ENCODE measurements at places on chromosomes 6 and 20.

GRCh38 chr6:130780122-130780521, 47.1 kb upstream of the SMLR1 start:
- peak; percentile 87 for DNase-seq

GRCh38 chr6:56550301-56550700, 92.4 kb downstream of the DST start:
- no peak for DNase-seq

GRCh38 chr20:56414842-56415765, 3.0 kb downstream of the CASS4 start:
- DNase-seq = peak; percentile 66

GRCh38 chr20:3275064-3275935, 36.3 kb upstream of the SLC4A11 start:
- DNase-seq = no peak

DNA sequence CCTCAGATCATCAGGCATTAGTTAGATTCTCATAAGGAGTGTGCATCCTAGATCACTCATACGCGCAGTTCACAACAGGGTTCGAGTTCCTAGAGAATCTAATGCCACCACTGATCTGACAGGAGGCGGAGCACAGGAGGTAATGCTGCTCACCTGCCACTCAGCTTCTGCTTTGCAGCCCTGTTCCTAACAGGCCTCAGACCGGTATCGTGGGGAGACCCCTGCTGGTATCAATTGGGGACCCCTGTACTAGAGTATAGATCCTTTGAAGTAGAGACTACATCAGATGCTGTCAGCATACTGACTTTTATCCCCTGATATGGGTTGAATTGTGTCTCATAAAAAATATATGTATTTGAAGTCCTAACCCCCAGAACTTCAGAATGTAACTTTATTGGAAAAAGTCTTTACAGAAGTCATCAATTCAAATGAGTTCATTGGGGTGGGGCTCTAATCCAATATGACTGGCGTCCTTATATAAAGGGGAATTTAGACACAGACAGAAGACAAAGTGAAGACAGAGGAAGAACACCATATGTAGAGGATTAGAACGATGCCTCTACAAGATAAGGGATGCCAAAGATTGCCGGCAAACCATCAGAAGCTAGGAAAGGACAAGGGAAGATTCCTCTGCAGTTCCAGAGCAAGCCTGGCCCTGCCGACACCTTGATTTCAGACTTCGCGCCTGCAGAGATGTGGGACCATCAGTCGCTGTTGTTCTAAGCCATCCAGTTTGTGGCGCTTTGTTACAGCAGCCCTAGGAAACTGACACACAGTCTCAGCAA, 104.4 kb upstream of the BTBD3 start:
- no peak for DNase-seq

DNA sequence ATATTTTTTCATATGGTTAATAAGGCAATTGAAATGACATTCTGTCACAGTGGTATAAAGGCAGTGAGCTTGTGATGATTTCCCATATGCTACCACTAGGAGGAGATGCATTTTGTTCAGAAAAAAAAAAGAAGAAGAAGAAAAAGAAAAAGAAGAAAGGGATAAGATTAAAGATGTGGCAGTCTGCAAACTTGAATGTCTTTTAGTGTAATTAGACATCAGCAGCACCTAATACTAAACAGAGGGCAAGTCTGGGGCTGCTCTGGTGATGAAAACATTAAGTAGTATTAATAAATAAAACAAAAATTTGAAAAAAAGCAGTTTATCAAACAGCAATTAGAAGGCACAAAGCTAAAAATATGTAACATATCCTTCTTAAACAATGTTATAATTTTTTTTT, 95.4 kb upstream of the DEFB112 start:
- no peak for DNase-seq

DNA sequence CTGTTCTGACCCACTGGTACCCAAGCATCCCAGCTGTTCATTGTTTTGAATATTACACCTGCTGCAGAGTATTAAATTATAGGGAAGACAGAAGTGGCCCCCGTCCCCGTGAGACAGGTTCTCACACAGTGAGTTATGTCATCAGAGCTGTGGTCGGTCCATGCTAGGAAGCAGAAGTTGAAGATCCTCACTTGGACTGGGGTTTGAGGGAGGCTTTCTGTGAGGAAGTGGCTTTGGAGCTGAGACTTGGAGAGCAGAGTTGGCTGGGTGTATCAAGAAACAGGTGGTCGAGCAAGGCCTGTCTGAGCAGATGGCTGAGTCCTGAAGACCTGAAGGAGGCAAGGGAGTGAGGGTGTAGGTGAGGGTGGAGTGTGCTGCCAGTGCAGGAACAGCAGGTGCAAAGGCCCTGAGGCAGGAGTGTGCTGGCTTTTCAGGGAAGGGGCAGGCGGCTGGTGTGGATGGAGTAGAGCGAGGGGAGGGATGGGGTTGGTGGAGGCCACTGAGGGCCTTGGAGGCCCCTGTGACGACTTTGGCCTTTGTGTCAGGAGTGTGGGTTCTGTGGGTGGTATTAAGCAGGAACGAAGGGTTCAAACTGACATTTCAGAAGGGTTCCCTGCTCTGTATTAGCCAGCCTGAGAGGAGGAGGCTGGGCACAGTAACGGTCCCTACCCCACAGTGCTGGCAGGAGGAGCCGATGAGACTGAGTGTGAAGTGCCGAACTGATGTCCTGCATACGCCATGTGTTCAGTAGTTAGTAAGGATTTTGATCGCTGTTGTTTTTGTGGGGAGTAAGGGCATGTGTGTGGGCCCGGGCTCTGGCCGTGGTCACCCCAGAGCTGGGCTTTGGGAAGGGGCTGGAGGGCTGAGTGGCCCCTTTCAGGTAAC, 11.8 kb downstream of the SRC start:
- DNase-seq = no peak

GRCh38 chr6:114342826-114343781, at the start of gene HS3ST5:
TSS of gene HS3ST5 (minus strand) at chr6:114343023. CDS start at chr6:114062845, 280,178 bp downstream.
- peak; percentile 14 for DNase-seq

DNA sequence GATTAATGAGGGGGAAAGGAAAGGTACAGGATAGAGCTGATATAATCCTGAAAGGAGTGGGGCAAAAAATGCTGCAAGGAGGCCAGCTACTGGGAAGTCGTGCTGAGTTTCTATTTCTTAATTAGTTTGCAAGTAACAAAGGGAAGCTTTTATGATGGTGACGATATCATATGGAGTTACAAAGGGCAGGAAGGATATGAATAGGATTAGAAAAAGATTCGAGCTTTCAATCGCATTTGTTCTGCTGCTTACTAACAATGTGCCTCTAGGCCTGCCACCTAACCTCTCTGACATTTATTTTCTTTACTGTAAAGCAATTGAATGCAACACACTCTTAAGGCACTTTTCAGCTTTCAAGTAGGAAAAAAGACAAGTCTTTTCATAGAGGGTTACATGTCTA, 219.2 kb downstream of the CLVS2 start:
- no peak for DNase-seq

- DNase-seq = no peak
Measured at GRCh38 chr20:53088786-53089185, 116.6 kb downstream of the TSHZ2 start.

GRCh38 chr6:43735642-43736199, 34.3 kb upstream of the VEGFA start:
- DNase-seq = no peak

- peak; percentile 74 for DNase-seq
Measured at GRCh38 chr6:12709556-12710232, 6.9 kb upstream of the PHACTR1 start.

DNA sequence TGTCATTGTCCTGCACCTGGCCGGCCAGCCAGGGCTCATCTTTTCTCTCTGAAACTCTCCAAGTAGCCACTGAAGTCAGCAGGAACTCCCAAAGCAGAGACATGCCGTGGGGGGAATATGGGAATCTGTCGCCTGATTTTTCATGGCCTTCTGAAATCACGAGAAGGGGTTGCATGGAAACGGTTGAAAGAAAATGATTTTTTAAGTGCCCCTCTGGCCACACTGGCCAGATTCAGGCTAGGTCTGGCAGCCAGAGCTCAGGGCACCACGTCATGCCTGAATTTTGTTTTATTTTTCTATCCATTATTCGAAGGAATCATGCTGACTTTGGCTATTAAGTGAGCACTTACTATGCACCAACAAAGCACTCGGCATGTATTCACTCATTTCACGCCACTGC, 65.2 kb downstream of the EYA2 start:
- no peak for DNase-seq

GRCh38 chr6:123587838-123588545, 48.8 kb downstream of the TRDN start:
- no peak for DNase-seq

DNA sequence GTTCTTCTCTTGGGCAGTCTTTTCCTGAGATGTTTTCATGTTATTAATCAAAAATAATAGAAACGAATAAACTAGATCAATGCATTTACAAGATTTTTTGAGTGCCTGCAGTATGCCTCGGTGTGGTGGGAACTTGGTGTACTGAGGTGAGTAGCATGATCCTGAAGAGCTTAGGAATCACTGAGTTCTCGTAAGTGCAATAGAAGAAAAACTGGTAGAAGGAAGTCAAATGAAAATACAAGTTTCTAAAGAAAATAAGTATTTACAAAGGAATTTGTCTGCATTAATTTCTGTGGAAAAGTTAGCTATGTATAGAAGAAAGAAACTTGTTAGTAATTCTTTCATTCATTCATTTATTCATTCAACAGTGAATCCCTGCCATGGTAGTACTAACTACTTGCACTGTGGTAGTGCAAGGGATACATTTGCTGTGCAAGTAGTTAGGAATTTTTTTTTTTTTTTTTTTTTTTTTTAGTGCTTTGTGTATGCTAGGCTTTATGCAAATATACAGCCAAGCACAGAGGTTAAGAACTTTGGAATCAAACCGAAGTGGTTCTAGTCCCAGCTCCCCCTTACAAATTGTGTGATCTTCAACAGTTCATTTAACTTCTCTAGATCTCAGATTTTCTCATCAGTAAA, 13.9 kb downstream of the NT5E start:
- DNase-seq = no peak

DNA sequence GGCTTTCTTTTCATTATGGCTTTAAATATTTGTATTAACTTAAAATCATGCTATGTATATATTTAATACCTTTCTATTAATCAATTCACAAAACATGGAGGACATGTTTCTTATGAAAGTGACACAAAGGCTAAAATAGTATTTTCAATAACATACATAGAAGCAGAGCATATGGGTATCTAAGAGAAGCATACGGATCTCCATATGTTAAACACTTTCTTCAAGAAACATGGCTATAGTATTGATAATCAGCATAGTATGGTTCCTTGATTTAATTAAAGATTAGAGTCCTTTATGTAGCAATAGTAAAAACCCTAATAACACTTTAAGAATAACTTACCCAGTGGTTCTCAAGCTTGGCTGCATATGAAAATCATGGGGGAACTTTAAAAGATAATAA, 58.5 kb downstream of the GRIK2 start:
- DNase-seq = no peak

GRCh38 chr6:42193491-42193894, 1.3 kb downstream of the GUCA1B start:
- DNase-seq = peak; percentile 17

DNA sequence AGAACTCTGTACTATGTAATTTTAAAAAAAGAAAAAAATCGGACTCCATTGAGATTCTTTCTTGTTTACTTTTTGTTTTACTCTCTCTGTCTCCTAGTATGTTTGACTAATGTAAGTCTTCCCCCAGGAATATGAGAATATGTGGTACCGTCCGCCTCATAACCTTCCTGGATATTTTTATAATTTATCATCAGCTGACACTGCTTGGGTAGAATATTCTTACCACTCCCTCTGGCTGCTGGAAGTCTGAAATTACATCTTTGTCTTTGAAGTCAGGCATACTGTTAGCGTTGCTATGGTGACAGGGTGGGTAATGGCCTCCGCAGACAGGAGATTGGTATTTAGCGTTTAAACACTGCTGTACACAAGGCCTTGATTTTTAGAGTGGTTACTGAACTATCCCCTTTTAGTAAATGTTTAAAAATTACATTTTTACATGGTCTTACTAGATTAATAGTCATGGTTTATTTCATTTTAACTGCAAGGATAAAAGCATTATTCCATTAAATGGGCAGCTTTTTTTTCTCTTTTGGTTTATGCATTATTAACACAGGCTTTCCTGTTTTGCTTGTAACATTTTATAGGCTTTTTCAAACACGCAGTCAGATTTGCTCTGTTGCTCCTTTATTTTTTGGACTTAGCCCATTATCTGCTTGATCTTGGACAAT, 176.4 kb downstream of the ARID1B start:
- DNase-seq = peak; percentile 99

DNA sequence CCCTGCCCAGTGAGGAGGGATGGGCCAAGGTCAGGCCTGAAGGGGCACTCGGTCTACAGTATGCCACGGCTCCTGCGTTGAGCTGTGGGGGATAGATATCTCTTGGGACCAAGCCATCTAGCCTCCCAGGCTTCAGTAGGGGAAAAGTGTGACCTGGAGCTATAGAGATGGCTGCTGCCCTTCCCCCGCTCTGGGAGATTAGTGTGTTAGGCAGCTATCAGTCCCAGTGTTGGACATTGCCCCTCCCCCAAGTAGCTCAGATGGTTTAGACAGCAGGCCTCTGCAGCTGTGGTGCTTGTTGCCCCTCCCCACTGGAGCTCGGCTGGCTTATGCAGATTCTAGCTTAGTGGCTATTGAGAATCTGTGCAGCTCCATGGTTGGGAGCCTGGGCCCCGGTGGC, 56.8 kb downstream of the KHDRBS2 start:
- no peak for DNase-seq

DNA sequence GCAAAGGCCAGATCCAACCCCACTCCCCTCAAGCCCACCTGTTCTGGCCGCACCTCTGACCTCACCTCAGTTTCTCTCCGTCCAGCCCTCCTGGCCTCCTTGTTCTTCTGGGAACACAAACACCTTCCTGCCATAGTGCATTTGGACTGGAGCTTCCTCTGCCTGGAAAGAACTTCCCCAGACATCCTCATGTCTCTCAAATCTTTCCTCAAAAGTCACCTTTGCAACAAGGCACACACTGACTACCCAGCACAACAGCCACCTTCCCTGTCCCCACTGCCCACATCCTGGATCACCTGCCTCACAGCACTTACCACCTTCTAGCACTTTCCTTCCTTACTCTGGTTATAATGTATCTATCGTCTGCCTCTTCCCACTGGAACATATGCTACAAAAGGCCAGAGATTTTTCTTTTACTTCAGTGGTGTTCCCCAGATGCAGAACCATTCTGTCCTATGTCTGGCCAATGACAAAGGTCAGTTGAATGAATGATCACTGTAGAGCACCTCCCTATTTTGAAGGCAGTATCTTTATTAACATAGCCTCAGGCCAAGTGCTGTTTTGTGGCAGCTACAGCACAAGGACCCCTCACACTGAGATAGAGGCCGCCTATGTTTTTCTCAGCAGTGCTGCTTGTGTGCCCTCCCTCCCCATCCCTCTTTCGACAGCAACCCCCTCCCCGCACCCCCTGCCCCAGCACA, 4.1 kb downstream of the HLA-B start:
- no peak for DNase-seq

GRCh38 chr6:41645007-41645618, 6.8 kb downstream of the MDFI start:
- no peak for DNase-seq

- no peak for DNase-seq
Measured at GRCh38 chr6:108565091-108565766, 4.5 kb downstream of the FOXO3 start.

Measured in fibroblast of skin of right biceps (primary cell).